ENCODE measurements at places on chromosomes 12 and 14. TPM values are rescaled to one million over a fixed set of nuclear protein-coding genes. Genes with fewer than 3 reads are reported as not detected.

The KLHL33 gene
- not detected for total RNA-seq

The EMP1 gene
- 172 TPM for total RNA-seq

The SUPT16H gene
- total RNA-seq: 98.5 TPM

The P2RX7 gene
- not detected for total RNA-seq

The FZD10 gene
- total RNA-seq: not detected

The ENDOU gene
- total RNA-seq: not detected

The KRT6A gene
- 6.5 TPM for total RNA-seq

The BHLHE41 gene
- total RNA-seq: 0.71 TPM

The PPP4R4 gene
- total RNA-seq: 0.50 TPM

The HOTAIR gene
- 0.38 TPM for total RNA-seq

The SLC25A47 gene
- not detected for total RNA-seq

The RASSF9 gene
- total RNA-seq: 0.94 TPM

The CLEC4A gene
- total RNA-seq: not detected

The ZNF605 gene
- 2.6 TPM for total RNA-seq

The CIROP gene
- total RNA-seq: not detected

The TEP1 gene
- 8.8 TPM for total RNA-seq

The STRN3 gene
- total RNA-seq: 17.1 TPM

The ASB2 gene
- 0.67 TPM for total RNA-seq

The GIT2 gene
- total RNA-seq: 19.2 TPM

The MYF6 gene
- not detected for total RNA-seq

The DDX24 gene
- 155 TPM for total RNA-seq

The ATG101 gene
- total RNA-seq: 97.4 TPM

The SCAF11 gene
- total RNA-seq: 46.0 TPM

The SERPINA3 gene
- 10.6 TPM for total RNA-seq

The NPAS3 gene
- total RNA-seq: not detected

The CHURC1 gene
- total RNA-seq: 76.0 TPM

The LAG3 gene
- total RNA-seq: 2.1 TPM

The TMEM253 gene
- total RNA-seq: 0.65 TPM

The DACT1 gene
- 0.44 TPM for total RNA-seq

All from A549 treated with GW870086 at 1 μM for 4 hours (cell line).